DMS 273 treated with DMSO at 0.1 percent for 48 hours (cell line): ENCODE measurements at places on chromosomes 3 and 15.

GRCh38 chr3:132822837-132823236 lies 100.6 kb upstream of the NPHP3 start:
- DNase-seq: no peak

GRCh38 chr15:96092186-96092585 lies 238.3 kb upstream of the NR2F2 start:
- DNase-seq: no peak

DNA sequence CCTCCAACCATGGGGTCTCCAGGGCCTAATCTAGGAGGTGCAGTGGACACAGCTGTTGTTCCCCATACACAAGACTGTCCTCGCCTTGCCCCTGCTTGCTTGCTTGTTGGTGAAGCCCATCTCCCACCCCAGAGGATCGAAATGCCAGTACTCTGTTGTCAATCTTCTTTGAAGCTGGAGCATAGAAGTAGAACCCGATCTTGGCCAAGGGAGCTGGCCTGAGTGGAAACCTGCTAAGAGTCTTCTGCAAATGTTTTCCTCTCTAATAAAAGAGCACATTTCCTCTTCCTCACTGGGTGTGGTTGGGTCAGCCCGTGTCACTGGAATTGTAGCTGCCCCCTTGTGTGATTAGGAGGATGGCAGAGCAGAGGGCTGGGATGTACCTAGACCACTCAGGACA lies 85.4 kb downstream of the HES1 start:
- no peak for DNase-seq

- no peak for DNase-seq
These were observed 941 bp downstream of the ZBED2 start for GRCh38 chr3:111594205-111594604.
